Glutamatergic neuron (in vitro differentiated cells): ENCODE measurements at places on chromosomes 2 and 18. TPM values are rescaled to one million over a fixed set of nuclear protein-coding genes. Genes with fewer than 3 reads are reported as not detected.

DNA sequence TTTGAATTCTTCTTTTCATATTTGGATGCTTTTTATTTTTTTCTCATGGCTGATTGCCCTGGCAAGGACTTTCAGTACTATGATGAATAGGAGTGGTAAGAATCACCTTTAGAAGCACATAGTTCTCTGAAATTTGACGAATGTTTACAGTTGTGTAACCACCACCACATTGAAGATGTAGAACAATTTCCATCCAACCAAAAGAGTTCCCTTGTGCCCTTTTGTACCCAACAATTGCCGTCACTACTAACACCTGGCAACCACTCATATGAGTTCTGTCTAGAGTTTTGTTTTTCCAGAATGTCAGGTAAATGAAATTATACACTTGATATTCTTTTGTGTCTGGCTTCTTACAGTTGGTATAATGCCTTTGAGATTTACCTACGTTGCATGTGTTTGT, 28.7 kb upstream of the SLC16A14 start:
- peaks cover 4% of the 10 kb centered on the region for H3K36me3 ChIP-seq
- no peaks in the 10 kb centered on the region for H3K4me1 ChIP-seq
- peaks cover 3% of the 10 kb centered on the region for H3K27me3 ChIP-seq
- no peak overlapping the region for H3K27ac ChIP-seq
- no peak for DNase-seq
- H3K4me3 ChIP-seq: no peak overlapping the region

DNA sequence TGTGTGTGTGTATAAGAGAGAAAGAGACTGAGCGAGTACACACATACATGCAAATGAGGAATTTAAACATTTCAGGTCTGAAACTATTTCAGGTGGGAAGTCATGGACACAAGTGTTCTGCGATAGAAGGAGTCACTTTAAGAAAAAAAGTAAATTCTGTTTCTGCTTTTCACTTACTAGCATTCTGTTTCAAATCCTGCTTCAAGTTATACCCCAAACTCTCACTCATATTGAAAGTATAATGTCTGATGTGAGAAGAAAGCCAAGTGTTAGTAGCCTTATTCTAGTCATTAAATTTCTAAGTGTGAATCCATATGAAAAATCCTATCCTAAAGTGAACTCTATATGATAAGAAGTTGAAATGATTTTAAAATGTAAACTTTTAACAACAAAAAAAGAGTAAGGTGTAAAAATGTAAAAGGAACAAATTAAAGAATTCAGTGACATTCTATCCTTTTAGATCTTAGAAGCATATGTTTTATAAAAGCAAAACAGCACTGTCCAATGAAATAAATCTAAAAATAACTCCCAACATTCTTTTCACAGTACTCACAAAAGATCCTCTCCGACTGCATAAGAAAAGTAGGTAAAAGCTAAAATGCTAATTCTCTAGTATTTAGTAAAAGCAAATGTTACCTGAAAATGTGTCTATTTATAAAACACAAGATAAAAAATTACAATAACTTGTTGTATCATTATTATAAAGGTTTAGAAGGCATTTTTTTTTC, 570.6 kb downstream of the ZEB2 start:
- no peak overlapping the region for H3K4me3 ChIP-seq
- no peak for DNase-seq
- H3K4me1 ChIP-seq: peaks cover 44% of the 10 kb centered on the region

DNA sequence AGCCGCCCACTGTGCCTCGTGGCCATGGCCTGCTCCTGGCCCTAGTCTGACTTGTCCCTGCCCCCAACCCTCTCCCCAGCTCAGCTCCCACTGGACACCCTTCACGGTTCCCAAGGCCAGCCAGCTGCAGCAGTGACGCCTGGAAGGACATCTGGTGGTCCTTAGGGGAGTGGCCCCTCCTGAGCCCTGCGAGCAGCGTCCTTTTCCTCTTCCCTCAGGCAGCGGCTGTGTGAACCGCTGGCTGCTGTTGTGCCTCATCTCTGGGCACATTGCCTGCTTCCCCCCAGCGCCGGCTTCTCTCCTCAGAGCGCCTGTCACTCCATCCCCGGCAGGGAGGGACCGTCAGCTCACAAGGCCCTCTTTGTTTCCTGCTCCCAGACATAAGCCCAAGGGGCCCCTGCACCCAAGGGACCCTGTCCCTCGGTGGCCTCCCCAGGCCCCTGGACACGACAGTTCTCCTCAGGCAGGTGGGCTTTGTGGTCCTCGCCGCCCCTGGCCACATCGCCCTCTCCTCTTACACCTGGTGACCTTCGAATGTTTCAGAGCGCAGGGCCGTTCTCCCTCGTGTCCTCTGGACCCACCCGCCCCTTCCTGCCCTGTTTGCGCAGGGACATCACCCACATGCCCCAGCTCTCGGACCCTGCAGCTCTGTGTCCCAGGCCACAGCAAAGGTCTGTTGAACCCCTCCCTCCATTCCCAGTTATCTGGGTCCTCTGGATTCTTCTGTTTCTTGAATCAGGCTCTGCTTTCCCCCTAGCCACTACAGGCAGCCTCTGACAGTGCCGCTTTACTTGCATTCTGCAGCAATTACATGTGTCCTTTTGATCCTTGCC, 35.8 kb downstream of the ANO7 start:
- peak overlapping the region; percentile 75 for H3K27ac ChIP-seq
- peaks cover 3% of the 10 kb centered on the region for H3K36me3 ChIP-seq
- H3K27me3 ChIP-seq: peaks cover 6% of the 10 kb centered on the region
- DNase-seq: peak; percentile 61
- peaks cover 19% of the 10 kb centered on the region for H3K4me1 ChIP-seq

- peak overlapping the region; percentile 9 for H3K4me3 ChIP-seq
- H3K27me3 ChIP-seq: peaks cover 8% of the 10 kb centered on the region
- DNase-seq: peak; percentile 38
- peak overlapping the region; percentile 2 for H3K27ac ChIP-seq
- peaks cover 48% of the 10 kb centered on the region for H3K4me1 ChIP-seq
- H3K36me3 ChIP-seq: no peaks in the 10 kb centered on the region
Measured at GRCh38 chr18:48613589-48614404, 75.0 kb downstream of the CTIF start.

Gene EPB41L3
- total RNA-seq: 368 TPM
